Upper lobe of left lung (tissue), 6 donors: ENCODE measurements at places on chromosomes 7 and 10.

DNA sequence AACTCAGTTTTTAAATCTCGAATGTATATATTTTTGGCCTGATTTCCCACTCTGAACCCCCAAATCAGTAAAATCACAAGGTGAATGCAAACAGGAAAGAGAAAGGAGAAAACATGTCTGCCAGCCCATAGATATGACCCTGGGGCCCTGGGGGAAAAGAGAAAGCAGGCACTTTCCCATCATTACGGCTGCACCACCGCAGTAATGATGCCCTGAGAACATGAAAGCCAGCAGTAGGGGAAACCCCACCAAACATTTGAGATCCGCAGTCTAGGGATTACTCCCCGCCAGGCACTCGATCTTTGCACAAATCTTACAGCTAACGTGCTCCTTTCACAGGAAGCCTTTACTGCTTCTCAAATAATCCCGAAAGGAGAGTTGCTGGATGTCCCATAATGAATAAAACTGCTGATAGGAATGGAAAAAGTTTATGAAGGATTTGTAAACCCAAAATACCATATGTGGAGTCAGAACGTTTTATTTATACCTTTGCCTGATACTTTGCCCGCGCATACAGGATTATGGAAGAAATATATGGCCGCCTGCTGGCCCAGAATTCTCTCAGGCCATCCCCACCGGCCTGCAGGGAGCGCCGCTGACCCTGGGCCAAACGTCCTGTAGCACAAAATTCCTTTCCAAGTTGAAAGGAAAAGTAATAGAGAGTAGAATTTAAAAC lies 180.0 kb upstream of the INHBA start:
- DNase-seq = no peak

DNA sequence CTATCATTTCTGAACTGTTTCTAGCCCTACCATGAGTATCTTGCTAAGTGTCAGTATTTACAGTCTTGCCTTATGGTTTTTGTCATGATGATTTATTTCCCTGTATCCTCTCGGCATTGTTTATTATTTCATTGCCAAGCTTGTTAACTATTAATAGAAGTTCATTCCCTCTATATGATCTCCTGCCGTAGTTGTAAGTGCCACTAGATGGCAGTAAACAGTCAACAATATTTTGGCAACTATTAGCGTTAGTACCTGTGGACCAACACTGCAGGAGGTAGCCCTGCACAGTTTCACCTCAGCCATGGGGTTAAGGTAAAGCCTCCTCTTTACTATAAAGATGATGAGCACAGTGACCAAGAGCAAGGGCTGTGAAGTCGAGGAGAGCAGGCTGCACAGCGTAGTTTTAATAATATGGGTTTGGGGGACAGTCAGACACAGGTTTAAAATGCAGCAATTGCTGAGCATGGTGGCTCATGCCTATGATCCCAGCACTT lies 26.1 kb upstream of the CCNJ start:
- DNase-seq = no peak

DNA sequence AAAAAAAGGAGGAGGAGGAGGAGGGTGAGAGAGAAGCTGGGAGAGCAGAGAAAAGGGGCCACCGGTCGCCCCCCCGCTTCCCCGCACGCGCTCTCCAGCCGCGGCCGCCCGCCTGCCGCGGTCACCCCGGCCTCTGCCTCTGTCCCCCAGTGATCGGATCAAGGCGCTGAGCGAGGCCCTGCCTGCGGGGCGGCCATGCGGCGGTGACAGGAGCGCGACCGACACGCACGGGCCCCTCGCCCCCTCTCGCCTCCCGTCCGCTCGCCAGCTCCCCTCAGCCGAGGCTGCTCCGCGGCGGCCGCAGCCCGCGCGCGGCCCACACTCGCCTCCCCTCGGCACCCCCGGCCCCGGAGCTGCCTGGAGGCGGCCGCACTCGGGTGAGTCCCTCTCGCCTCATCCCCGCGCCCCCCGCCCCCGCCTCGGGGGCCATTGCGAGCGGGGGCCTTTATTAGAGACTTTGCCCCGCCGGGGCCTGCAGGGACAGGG lies at the start of gene GTF2I:
Gene GTF2I, plus strand, starts transcription at position 27 of the 486 bp plus-strand sequence. CDS start 31,411 bp downstream, outside the sequence.
- peak; percentile 34 for DNase-seq

- no peak for DNase-seq
These were observed 83.0 kb upstream of the INHBA start for GRCh38 chr7:41785840-41786239.

DNA sequence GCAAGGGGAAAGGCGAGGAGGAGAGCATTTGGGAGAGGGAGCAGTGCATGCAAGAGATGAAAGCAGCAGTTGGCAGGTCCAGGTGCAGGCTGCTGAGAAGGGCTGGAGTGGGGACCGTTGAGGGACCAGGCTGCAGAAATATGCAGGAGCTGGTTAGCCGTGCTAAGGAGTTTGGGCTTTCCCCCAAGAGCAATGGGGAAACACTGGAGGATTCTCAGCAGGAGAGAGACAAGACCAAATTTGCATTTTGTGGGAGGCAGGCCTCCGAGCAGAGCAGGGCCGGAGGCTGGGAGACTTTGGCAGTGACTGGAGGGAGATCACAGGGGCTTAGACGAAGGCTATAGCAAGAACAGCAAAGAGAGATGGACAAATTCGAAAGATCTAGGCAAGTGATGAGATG lies 11.8 kb downstream of the BTBD16 start:
- DNase-seq = no peak

DNA sequence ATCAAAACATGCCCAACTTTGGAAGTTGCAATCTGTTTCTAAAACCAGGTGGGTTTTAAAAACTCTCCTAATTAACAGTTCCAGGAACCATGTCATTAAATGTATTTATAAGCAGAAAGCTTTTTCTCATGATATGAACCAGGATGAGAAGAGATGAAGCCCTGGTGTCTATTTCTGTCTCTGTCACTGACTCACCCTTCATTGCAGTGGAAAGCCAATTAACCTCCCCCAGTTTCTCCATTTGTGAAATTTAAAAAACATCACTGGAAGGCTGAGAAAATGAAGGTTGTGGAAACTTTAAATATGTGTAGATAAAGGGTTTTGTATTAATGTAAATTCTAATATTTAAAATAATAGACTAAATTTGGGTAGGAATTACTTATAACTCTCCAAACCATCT lies 1088.0 kb downstream of the SORCS1 start:
- DNase-seq = no peak

- DNase-seq = no peak
These were observed 27.2 kb downstream of the ATE1 start for GRCh38 chr10:121900443-121901174.

DNA sequence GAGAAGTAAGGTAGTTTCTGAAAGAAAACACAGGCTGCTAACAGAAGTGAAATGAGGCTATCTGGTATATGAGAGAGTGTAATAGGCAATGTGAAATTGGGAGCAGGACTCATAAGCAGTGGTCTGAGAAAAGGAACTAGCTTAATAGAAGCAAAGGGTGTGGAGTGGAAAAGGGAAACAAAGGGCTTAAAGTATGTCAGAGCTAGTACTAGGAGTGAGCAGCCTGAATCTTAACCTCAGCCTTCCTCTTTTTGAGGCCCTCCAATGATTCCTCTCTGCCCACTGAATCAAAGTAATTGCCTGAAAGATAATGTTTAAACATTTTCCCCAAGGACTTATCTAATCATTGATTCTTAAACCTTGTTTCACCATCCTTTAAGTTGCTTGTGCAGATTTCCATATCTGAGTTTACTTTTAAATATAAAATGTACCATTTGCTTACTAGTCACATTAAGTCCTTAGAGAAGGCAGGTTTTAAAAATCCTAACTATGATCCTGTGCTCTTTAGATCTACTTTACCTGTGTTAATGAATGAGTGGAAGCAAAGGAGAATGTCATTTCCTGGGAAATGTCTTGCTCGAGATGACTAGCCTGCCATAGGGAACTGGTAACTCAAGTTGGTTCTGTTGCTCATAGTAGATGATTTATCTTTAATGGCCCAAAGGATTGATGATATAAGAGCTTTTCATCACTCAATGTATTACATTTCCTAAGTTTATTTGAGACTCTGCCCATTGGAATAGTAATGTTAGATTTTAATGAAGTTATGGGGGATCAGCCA lies 155.0 kb downstream of the SKAP2 start:
- DNase-seq = no peak

GRCh38 chr7:50352282-50352681 lies 47.8 kb downstream of the IKZF1 start:
- no peak for DNase-seq

GRCh38 chr10:91287912-91288311 lies 67.4 kb downstream of the PCGF5 start:
- DNase-seq = no peak

DNA sequence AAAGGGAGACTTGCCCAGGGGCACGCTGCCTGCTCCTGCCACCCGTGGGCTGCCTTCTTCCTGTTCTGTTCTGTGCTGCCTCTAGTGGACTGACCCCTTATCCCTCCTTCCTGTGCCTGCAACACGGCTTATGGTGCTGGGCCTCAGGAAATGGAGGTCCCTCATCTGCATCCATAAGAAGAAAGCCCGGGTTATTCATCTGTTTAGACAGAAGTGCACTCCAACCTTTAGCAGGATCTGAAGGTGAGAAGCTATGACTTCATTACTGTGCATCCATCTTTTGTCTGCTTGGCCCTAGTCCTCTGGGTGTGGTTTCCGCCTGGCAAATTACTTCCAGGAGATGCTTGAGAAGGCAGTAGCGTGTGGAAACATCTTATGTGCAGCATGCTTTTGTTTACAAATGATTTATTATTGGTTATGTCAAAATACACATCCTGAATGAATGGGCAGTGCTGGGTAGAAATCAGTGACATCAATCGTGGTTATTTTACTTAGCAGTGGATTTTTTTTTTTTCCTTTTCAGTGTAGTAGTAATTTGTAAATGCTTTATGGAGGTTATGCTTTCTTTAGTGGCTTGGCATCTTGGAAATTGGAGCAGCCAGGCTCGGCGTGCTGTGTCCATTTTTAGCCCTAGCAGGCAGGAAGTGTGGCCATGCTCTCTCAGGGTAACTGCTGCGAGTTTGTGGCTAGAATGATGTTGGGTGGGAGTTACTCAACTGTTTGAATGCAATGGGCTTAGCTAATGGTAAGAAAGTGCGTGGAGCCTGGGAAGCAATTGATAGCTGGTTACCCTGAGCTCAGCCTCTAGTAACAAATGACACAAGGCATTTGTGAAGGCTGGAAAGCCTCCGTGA lies 12.7 kb downstream of the PTPRE start:
- DNase-seq = no peak

GRCh38 chr10:70145666-70146488 lies 623 bp downstream of the TYSND1 start:
- peak; percentile 64 for DNase-seq

DNA sequence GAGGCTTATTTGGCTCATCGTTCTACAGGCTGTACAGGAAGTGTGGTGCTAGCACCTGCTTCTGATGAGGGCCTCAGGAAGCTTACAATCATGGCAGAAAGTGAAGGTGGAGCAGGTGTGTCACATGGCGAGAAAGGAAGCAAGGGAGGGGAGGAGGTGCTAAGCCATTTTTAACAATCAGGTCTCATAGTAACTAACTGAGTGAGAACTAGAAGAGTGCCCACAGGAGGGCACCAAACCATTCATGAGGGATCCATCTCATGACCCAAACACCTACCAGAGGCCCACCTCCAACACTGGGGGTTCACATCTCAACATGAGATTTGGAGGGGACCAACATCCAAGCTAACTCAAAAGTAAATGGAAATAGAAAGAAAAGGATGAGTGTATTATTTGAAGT lies 78.1 kb downstream of the CXCL12 start:
- DNase-seq = no peak

DNA sequence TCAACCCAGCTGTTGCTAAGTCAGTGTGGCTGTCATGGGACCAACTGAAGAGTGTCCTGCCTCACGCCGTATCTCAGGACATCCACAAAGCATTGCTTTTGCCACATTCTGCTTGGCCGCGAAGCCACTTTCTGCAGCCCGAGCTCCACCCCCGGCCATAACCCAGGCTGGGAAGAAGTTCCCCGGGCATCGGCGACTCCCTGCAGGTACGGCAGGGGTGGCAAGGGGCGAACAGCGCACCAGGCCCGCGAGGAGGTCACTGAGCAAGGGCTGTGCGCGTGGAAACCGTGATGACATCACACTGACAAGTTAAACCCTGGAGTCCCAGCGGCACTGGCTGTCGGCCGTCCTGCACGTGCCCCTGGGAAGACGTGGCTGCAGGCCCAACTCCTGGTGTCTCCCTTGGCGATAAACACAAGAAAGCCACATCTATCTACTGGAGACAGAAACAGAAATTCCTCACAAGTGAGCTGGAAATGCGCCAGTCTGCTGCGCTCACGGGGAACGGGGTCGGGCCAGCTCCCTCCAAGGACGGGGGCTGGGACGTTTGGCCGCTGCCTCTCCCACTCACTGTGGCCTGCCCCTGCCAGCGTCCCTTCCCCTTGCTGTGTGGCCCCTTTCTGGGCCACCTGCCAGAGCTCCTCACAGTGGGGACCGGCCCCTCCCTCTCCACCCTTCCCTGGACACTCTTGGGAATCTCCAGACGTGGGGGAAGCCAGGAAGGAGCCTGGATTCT lies 326.3 kb downstream of the DNAJB6 start:
- DNase-seq = no peak

GRCh38 chr10:111093741-111094380 lies 17.0 kb downstream of the ADRA2A start:
- DNase-seq = no peak

- no peak for DNase-seq
These were observed 355.2 kb upstream of the LRGUK start for GRCh38 chr7:133771788-133772419.

DNA sequence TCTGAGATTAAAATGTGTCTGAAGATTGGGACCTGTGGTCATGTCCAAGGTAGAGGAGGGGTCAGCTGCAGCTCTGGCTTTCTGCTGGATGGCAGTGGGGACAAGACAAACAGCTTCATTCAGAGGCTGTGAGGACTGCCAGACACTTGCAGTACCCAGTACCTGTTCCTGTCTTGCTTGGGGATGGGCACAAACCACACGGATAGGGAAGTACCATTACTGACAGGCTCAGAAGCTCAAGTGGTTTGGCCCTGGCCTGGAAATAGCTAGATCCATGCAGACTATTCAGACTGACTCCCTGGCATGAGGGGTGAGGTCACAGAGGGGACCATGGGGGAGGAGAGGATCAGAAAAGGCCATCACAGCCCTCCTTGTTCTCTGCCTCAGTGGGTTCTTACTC lies 56.0 kb upstream of the COMTD1 start:
- DNase-seq = no peak

GRCh38 chr7:143931739-143932138 lies 3.3 kb upstream of the OR2F2 start:
- DNase-seq = no peak

DNA sequence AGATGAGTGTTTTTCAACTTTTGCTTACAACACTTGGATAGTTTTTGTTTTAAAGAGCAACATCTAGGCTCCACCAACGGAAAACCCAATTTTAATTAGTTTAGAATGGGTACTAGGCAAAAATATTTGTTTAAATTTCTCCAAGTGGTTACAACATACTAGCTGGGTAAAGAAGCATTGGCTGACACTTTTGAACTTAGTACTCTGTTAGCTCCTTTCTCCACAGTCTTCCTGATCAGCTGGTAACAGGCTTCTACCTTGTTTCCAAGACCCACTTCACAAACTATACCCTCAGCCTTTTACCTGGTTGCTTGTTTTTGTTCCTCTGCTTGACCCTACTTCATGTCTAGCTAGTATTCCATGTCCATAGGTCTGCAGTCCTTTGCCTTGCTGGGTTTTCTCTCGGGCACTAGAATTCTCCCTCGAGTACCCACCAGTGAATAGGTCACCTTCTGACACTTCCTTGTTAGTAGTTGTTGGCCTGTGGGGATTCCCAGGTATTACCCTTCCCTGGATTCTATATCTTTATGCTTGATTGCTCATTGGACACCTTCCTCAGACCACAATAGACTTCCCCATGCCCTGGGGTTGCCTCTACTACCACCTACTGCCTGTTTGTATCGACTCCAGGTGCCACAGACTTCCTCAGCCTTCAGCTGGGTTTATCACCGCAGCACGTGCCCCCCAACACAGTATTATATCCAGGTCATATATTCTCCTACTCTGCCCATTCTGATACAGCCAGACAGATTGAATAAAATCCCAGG lies 42.0 kb downstream of the PRPS1L1 start:
- no peak for DNase-seq
